ENCODE measurements at places on chromosomes 12 and 14. TPM values are rescaled to one million over a fixed set of nuclear protein-coding genes. Genes with fewer than 3 reads are reported as not detected.

The TMEM63C gene
- 1.4 TPM for total RNA-seq

The SYT1 gene
- total RNA-seq, result 6.5 TPM

DNA sequence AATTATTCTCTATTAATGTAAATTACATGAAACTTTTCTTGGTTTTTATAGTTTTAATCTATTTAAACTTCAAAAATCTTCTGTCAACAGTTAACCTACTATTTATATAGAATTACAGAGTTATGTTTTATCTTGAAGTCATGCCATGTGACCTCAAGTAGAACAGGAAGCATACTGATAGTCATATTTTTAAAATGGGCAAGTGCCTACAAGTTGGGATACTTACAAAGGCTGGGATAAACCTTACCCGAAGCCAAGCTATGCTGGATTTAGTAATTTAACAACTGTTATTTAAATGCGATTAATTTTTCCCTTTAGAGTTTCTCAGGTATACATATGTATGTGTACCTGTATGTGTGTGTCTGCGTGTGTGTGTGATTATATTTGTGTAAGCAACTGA, 266.9 kb downstream of the RASSF9 start:
- DNase-seq, result no peak

DNA sequence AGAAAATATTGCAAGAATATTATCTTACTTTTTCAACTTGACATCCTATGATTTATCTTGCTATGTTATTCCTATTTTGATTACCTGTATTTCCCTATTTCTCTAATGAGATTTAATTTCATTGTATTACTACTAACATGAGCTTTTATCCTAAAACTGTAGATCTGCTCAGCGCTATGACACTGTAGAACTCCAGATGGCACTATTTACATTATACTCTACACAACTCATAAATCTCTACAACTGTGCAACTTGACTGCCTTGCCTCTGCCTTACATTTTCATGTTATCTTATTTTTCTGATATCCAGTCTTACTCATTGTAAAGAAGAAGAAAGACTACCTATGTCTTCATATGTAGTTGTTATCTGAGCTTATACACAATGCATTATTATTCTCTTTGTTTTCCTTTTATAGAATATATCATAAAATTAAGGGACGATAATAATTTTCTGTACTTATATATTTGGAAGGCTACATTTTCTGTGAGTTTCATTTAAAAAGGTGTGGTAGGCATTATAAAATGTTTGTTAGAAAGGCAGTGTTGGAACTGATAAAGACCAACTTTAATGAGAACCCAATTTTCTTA, 24.1 kb downstream of the NUP37 start:
- no peak for DNase-seq

The GRIP1 gene
- 18.9 TPM for total RNA-seq

Data from mucosa of gallbladder (tissue), 1 donor.